ENCODE measurements at places on chromosomes 6 and 20.

DNA sequence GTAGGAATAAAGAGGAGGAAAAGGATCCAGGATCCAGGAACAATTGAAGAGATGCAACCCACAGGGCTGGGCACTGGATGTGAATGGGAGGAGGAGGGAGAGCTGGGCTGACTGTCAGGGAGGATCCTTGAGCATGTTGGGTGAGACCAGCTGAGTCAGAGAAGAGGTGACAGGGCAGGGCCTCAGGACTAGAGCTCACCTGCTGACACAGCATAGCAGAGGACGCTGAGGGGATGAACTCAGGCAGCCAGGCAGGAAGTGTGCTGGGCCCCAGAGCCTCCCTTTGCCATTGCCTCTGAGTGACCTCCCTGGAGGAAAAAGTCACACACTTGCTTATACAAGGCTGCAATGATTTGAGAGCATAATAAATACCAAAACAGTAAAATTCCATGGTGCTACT lies 72.3 kb downstream of the ZNF133 start:
- H3K27me3 ChIP-seq = peaks cover 20% of the 10 kb centered on the region
- no peak overlapping the region for H3K27ac ChIP-seq
- no peak for ATAC-seq
- H3K4me1 ChIP-seq = no peaks in the 10 kb centered on the region
- H3K36me3 ChIP-seq = no peaks in the 10 kb centered on the region
- H3K4me3 ChIP-seq = no peak overlapping the region

DNA sequence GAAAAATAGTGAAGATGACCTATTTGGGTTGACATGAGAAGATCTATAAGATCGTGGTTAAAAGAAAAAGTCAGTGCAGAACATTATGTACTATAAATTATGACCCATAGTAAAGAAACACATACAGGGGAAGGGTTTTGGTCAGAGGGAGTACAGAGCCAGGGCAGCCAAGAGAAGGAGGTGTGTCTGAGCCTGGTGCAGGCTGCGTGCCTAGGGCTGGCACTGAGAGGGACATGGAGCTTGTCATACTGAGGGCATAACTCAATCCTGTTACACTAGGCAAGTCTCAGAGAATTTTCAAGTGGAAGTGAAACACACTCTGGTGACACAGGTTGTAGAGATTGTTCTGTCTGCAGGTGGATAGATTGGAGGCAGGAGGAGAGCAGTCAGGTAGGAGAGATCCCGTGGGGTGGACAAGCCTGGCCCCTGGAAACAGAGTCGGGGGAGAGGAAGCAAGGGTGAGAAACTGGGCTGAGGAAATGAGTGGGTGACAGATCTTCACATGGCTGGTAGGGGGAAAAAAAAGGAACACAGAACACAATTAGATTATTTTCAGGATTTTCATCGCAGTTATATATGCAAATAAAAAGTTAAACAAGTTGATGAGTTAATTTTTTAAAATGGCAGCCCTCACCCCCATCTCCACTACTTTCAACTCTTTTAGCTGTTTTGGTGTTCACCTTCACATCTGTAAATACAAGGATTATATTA lies 18.5 kb upstream of the RNF39 start:
- no peaks in the 10 kb centered on the region for H3K36me3 ChIP-seq
- no peak for ATAC-seq
- peaks cover 92% of the 10 kb centered on the region for H3K27me3 ChIP-seq

- H3K27me3 ChIP-seq = peaks cover 38% of the 10 kb centered on the region
- peaks cover 9% of the 10 kb centered on the region for H3K4me1 ChIP-seq
- H3K4me3 ChIP-seq = no peak overlapping the region
- ATAC-seq = no peak
Measured at GRCh38 chr20:46575937-46576461, 25.5 kb upstream of the OCSTAMP start.

DNA sequence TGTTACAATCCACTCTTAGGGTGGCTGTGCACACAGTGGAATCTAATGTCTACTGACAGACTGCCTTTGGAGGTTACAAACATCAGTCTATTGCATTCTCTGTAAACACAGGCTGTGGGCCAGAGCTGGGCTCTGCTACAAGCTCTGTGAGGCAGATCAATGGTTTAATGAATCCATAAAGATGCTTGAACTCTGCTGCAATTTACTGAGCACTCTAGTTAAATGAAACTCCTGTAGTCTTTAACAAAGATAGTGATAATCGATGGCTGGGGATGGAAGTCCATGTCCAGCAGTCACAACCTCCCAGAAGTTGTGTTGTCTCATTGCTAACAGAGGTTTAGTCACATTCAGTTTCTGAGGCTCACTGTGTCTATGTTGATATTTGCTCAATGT lies 50.5 kb downstream of the SOBP start:
- H3K27ac ChIP-seq = no peak overlapping the region
- ATAC-seq = no peak
- no peaks in the 10 kb centered on the region for H3K36me3 ChIP-seq

GRCh38 chr20:3244613-3245012 lies 5.6 kb upstream of the SLC4A11 start:
- no peak overlapping the region for H3K27ac ChIP-seq
- H3K4me3 ChIP-seq = no peak overlapping the region
- no peak for ATAC-seq
- H3K27me3 ChIP-seq = peaks cover 67% of the 10 kb centered on the region

DNA sequence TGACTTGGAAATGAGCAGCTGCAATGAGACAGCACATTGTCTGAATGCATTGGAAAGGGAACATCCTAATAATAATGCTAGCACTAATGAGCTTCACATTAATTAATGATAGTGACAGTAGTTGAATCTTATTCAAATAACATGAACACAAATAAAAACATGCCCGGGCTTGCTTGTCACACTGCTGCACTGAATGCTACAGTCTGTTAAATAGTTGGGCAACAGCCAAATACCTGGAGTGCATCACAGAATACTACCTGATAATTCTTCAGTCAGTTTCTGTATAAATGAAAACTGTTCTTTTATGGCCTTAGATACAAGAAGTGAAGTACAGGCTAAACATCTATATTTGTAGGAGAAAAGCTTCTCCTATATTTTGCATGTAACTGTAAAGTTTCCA lies 458.7 kb downstream of the RNF144B start:
- ATAC-seq = no peak
- H3K4me3 ChIP-seq = no peak overlapping the region
- no peaks in the 10 kb centered on the region for H3K27me3 ChIP-seq
- no peaks in the 10 kb centered on the region for H3K36me3 ChIP-seq

GRCh38 chr6:65667916-65668656 lies 38.9 kb downstream of the EYS start:
- H3K27me3 ChIP-seq = no peaks in the 10 kb centered on the region
- H3K4me1 ChIP-seq = no peaks in the 10 kb centered on the region
- no peak for ATAC-seq
- H3K36me3 ChIP-seq = no peaks in the 10 kb centered on the region
- no peak overlapping the region for H3K27ac ChIP-seq

DNA sequence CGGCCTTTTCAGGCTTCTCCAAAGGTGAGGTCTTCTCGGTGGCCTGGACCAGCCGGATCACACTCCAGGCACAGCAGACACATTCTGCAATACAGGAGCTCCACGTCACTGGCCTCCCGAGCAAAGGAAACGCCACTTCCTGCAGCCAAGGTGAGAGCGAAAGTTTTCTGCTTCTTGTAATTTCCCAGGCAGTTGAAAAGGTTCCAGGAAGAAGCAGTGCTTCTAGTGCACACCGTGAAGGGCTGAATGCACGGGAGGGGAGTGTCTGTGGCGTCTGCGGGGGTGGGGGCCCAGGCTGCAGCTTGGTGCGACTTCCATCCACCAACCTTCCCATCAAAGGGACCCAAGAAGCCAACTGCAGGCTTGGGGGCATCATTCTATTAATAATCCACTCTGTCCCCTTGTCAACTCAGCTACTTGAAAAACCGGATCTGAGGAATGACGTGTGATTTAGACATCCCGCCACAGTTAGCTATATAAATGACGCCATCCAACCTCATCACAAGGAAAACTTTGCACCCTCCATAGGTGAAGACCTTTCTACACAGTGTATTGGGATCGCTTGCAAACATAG lies 61.1 kb downstream of the NFATC2 start:
- H3K4me1 ChIP-seq = peaks cover 81% of the 10 kb centered on the region
- peak overlapping the region; percentile 56 for H3K4me3 ChIP-seq
- ATAC-seq = peak; percentile 37
- peaks cover 57% of the 10 kb centered on the region for H3K36me3 ChIP-seq
- no peaks in the 10 kb centered on the region for H3K27me3 ChIP-seq
- peak overlapping the region; percentile 93 for H3K27ac ChIP-seq

- H3K27ac ChIP-seq = no peak overlapping the region
- H3K4me3 ChIP-seq = no peak overlapping the region
- H3K4me1 ChIP-seq = no peaks in the 10 kb centered on the region
- ATAC-seq = no peak
Measured at GRCh38 chr20:43345676-43346075, 112.0 kb upstream of the SRSF6 start.

DNA sequence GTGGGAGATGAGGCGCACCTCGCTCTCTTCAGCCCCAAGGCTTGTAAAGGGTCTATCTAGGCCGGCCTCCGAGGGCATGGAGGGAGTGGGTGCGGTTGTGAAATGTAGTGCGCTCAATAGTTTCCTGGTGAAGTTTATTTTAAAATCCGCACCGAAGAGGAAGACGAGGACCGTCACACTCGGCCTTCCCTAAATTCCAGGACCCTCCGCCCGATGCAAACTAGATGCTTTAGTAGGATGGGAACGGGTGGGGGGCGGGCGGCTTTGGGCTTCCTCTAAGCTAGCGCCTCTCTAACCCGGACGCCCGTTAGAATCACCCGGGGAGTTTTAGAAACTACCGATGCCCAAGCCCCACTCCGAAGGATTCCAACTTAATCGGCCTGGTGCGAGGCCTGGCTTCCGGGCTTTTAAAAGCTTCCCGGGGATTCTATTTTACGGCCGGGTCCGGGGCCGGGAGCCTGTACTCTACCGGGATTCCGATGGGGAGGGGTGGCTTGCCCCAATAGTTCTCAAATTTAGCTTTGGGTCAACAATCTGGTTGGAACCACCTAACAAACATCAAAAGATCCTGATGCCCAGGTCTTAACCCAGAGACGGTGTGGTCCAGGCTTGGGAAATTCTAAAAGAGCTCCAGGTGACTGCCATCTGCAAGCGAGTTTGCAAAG lies 548 bp upstream of the BCAS4 start:
- peaks cover 5% of the 10 kb centered on the region for H3K36me3 ChIP-seq
- peak overlapping the region; percentile 86 for H3K27ac ChIP-seq
- H3K4me1 ChIP-seq = peaks cover 30% of the 10 kb centered on the region
- peak overlapping the region; percentile 63 for H3K4me3 ChIP-seq
- no peaks in the 10 kb centered on the region for H3K27me3 ChIP-seq

GRCh38 chr20:49843139-49843538 lies 30.5 kb downstream of the SLC9A8 start:
- no peak overlapping the region for H3K4me3 ChIP-seq
- H3K4me1 ChIP-seq = no peaks in the 10 kb centered on the region
- no peak overlapping the region for H3K27ac ChIP-seq
- H3K36me3 ChIP-seq = peaks cover 31% of the 10 kb centered on the region
- no peak for ATAC-seq

GRCh38 chr6:132100388-132100990 lies 149.3 kb upstream of the CCN2 start:
- H3K4me3 ChIP-seq = no peak overlapping the region
- H3K27me3 ChIP-seq = no peaks in the 10 kb centered on the region
- no peaks in the 10 kb centered on the region for H3K36me3 ChIP-seq
- H3K27ac ChIP-seq = no peak overlapping the region
- H3K4me1 ChIP-seq = no peaks in the 10 kb centered on the region
- no peak for ATAC-seq

- no peak for ATAC-seq
- no peaks in the 10 kb centered on the region for H3K4me1 ChIP-seq
- no peak overlapping the region for H3K4me3 ChIP-seq
- H3K36me3 ChIP-seq = no peaks in the 10 kb centered on the region
Measured at GRCh38 chr20:58099291-58099935, 129.0 kb downstream of the ANKRD60 start.

DNA sequence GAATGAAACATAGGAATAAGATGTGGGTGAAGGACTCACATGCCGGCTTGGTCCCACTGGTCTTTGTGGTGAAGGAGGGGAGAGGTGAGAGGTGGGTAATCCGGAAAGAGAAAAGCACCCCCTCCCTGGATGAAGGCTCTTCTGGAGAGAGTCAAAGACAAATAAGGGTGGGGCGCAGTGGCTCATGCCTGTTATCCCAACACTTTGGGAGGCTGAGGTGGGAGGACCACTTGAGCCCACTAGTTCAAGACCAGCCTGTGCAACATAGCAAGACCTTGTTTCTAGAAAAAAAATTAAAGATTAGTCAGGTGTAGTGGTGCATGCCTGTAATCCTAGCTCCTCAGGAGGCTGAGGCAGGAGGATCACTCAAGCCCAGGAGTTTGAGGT lies 3.1 kb downstream of the LTB start:
- H3K27me3 ChIP-seq = no peaks in the 10 kb centered on the region
- ATAC-seq = no peak
- H3K4me1 ChIP-seq = peaks cover 74% of the 10 kb centered on the region
- peak overlapping the region; percentile 92 for H3K4me3 ChIP-seq
- peaks cover 41% of the 10 kb centered on the region for H3K36me3 ChIP-seq
- peak overlapping the region; percentile 96 for H3K27ac ChIP-seq

GRCh38 chr6:42547407-42548329 lies 16.2 kb upstream of the UBR2 start:
- H3K4me3 ChIP-seq = peak overlapping the region; percentile 68
- ATAC-seq = peak; percentile 98
- H3K27ac ChIP-seq = peak overlapping the region; percentile 80
- no peaks in the 10 kb centered on the region for H3K27me3 ChIP-seq
- peaks cover 13% of the 10 kb centered on the region for H3K4me1 ChIP-seq
- no peaks in the 10 kb centered on the region for H3K36me3 ChIP-seq

- no peaks in the 10 kb centered on the region for H3K36me3 ChIP-seq
- no peak for ATAC-seq
- H3K4me1 ChIP-seq = no peaks in the 10 kb centered on the region
- H3K27ac ChIP-seq = no peak overlapping the region
- no peaks in the 10 kb centered on the region for H3K27me3 ChIP-seq
Measured at GRCh38 chr6:93059911-93060310, 359.4 kb downstream of the EPHA7 start.

GRCh38 chr6:88761237-88762031 lies 202.0 kb downstream of the RNGTT start:
- peak; percentile 80 for ATAC-seq
- H3K27ac ChIP-seq = peak overlapping the region; percentile 71
- peaks cover 35% of the 10 kb centered on the region for H3K36me3 ChIP-seq
- H3K27me3 ChIP-seq = no peaks in the 10 kb centered on the region
- peaks cover 44% of the 10 kb centered on the region for H3K4me1 ChIP-seq

DNA sequence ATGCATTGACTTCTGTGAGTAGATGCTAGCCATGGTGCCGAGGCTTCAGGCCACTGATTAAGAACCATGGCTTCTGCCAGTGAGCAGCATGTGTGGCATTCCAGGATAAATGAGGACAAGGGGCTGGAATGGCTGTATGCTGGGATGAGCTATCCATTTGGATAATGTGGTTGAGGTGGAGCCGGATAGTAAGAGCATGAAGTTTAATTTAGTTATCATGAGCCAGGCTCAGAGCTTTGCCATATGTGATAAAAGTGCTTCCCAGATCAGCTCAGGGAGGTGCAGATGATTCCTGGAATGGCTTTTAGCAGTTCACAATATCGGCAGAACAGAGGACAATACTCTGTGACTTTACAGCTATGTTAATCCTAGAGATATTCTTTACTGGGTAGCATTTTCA lies 34.6 kb upstream of the RNF8 start:
- H3K36me3 ChIP-seq = peaks cover 31% of the 10 kb centered on the region
- no peak overlapping the region for H3K27ac ChIP-seq
- no peaks in the 10 kb centered on the region for H3K27me3 ChIP-seq
- no peak overlapping the region for H3K4me3 ChIP-seq
- no peak for ATAC-seq

- no peaks in the 10 kb centered on the region for H3K4me1 ChIP-seq
- H3K27ac ChIP-seq = peak overlapping the region; percentile 48
- no peak for ATAC-seq
- H3K36me3 ChIP-seq = peaks cover 45% of the 10 kb centered on the region
- no peak overlapping the region for H3K4me3 ChIP-seq
Measured at GRCh38 chr20:34747479-34747878, 43.3 kb downstream of the TP53INP2 start.
